ENCODE measurements at places on chromosomes 7 and 10.

- no peak for DNase-seq
These were observed 3.3 kb upstream of the LMOD2 start for GRCh38 chr7:123652406-123652805.

- no peak for DNase-seq
These were observed 4.5 kb downstream of the FKBP6 start for GRCh38 chr7:73332447-73332846.

- DNase-seq, result no peak
These were observed 177.1 kb upstream of the FRMD4A start for GRCh38 chr10:14507781-14508180.

GRCh38 chr7:7533831-7534430 lies 1.7 kb downstream of the COL28A1 start:
- no peak for DNase-seq

GRCh38 chr10:122549636-122550035 lies 10.9 kb upstream of the DMBT1 start:
- DNase-seq, result no peak

- no peak for DNase-seq
These were observed 10.1 kb downstream of the OTUD1 start for GRCh38 chr10:23448802-23449570.

DNA sequence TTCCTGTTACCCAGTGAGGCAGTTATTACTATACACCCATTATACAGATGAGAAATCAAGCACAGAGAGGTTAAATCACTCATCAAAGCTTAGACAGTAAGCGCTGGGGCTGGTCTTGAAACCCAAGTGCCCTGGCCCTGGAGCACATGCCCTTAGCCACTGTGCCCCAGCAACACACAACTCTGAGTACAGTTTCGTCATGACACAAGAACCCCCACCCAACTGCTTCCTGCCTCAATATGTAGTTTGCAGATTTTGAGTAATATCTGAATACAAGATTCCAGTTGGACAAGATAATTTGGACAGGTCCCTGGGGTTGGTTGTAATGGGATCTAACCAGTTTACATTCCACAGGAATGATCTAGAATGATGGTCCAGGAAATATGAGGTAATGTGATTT lies 62.8 kb downstream of the SH3PXD2A start:
- DNase-seq, result no peak

GRCh38 chr10:62253704-62254103 lies 14.9 kb downstream of the RTKN2 start:
- no peak for DNase-seq

DNA sequence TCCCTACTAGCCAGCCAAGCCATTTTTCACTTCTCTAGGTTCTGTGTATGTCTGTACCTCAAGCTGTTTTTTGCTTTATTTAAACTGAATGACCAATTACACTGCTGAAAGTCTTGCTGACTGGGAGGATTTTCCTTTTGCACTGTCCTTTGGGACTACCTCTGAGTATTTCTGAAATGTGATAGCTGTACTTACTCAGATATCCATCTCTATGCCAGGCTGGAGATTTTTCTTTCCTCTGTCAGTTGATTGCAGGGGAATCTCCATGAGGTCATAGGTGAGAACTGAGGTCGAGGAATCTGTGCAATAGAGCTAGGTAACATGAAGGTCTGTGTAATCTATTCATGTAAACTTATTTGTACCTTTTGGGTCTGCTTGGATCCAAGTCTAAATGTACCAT lies 38.9 kb upstream of the ANKRD1 start:
- no peak for DNase-seq

- DNase-seq, result peak; percentile 40
These were observed 742 bp downstream of the LMBR1 start for GRCh38 chr7:156892081-156892800.

DNA sequence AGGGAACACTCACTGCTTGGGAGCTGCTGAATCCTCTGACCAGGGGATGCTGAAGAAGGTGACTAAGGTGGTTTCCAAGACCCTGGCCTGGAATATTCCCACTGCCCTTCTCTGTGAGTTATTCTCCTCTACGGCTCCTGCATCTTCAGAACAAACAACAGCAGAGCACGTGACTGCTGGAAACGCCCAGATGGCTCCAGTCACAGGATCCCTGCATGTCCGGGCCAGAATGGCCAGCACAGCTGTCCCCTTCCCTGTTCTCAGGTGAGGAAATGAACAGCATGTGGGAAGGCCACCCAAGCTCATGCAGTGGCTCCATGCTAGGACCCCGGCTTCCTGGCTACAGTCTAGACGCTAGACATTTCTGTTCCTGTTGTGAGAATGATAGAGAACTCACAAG lies 43.1 kb downstream of the GHRHR start:
- peak; percentile 41 for DNase-seq
